ENCODE measurements at places on chromosomes 13 and 19.
A peak's percentile ranks its signal among the peaks of the same experiment; 100 is the strongest.

DNA sequence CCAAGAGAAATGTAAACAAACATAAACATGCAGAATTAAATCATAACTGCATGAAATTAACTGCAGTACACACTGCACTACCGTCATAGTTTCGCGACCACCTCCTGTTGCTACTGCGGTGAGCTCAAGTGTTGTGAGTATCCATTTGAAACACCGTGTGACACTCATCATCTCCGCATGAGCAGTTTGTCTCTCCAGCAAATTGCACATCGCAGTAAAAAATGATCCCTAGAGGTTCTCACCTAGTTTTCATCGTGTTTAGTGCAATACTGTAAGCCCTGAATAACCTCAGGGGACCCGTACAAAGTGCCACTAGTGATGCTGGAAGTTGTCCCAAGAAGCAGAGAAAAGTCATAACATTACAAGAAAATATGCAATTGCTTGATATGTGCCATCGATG is 147.7 kb downstream of the DPF1 start:
- DNase-seq, result no peak

DNA sequence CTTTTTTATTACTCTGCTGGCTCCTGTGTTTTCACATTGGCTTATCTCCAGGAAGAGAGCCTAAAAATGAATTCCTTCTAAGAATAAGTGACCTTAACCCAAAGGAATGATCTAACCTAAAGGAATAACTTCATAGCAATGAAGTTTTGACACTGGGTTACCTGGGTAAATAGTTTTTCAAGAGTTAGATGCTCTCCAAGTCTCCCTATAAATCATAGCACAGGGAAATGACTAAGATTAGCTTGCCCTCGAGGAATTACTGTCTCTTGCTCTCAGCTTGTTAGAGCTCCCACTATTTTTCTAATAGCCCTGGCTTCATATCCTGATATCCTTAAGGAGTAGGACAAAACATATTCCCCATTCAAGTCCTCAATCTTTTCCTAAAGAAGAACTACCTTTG is 66.3 kb downstream of the SPRY2 start:
- DNase-seq, result no peak

- DNase-seq, result no peak
These were observed 173.7 kb upstream of the TMTC4 start for GRCh38 chr13:100848304-100848703.

GRCh38 chr19:13623716-13624710 is 117.7 kb upstream of the CACNA1A start:
- DNase-seq, result no peak

DNA sequence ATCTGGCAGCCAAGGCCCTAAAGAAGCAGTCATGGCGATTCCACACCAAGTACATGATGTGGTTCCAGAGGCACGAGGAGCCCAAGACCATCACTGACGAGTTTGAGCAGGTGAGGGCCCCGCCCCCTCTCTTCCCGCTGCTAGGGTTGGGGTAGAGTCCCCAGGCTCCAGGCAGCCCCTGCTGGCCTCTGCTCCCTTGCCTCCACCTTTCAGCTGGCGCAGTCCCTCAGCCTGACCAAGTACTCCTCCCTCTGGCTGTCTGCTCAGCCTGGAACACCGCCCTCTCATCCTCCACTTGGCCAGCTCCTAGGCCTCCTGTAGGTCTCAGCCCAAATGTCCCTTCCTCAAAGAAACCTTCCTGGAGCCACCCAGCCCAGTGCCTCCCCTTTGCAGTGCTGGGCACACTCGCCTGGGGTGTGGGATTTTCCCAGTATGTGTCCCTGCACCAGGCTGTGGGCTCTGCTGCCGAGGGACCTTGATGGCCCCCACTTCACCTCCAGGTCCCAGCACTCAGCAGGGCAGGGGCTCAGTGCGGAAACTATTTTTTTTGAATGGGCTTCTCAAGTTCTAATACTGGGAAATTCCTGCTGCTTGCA is 5.7 kb downstream of the LENG1 start:
- DNase-seq, result no peak

- no peak for DNase-seq
These were observed 740 bp downstream of the ZNF555 start for GRCh38 chr19:2841855-2842574.

GRCh38 chr19:6610934-6611852 is 20.2 kb upstream of the CD70 start:
- DNase-seq, result no peak

DNA sequence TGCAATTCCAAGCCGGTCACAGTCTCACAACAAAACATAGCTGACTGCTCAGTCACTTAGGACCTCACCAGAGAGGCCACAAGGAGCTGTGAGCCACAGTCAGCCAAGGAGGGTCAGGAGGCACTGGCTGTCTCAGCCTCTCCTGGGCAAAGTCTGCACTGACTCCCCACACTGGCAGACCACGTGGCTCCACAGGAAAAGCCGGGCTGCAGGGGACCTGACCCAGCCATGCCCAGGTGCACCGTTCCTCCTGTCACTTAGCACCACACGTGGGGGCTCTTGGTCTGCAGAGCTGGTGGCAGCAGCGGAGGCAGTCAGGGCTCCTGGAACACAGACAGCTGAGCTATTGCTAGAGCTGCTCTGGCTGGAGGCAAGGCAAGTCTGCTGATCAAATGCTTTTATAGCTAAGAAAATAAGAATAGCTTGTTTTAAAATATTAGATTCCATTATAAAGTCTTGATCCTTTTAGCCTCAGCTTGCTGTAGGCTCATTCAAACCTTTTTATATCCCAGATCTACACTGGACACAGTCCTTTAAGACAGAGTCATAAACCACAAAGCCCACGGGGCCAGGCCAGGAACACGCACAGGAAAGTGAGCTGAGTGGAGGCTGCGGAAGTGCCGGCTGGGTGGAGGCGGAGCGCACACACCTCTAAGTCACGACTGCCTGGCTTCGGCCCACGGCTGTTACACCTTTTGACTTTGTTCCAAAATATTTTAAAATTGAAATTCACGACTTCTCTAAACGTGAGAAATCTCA is 744.1 kb downstream of the UQCRFS1 start:
- peak; percentile 9 for DNase-seq

- DNase-seq, result no peak
These were observed 2.4 kb upstream of the RGL3 start for GRCh38 chr19:11421371-11422098.

- no peak for DNase-seq
These were observed 334.0 kb downstream of the TBC1D4 start for GRCh38 chr13:75147946-75148345.

GRCh38 chr19:50419580-50420035 is 870 bp downstream of the SPIB start:
- DNase-seq, result no peak

- peak; percentile 78 for DNase-seq
These were observed 764 bp downstream of the MIR17HG start for GRCh38 chr13:91347996-91348905.

GRCh38 chr19:38654628-38655055 is 7.2 kb downstream of the ACTN4 start:
- no peak for DNase-seq

GRCh38 chr19:10419200-10419645 is 1.1 kb upstream of the PDE4A start:
- DNase-seq, result no peak

- no peak for DNase-seq
These were observed 29.7 kb downstream of the NAXD start for GRCh38 chr13:110644892-110645521.

DNA sequence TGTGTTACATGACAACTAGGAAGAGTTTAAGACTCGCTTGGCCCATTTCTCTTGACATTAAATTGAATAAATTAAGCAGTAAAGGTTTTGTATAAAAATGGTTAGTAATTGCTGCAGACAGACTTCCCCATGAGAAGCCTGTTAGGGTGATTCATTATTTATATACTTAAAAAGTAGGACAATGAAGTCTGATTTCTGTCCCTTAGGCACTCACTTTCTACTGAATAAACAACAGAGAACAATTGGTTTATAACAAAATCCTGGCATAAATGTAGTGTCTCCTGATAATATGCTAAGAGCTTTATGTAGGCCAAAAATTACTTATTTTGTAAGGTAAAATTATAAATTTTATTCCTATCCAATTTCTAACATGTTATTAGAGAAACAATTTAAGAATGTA is 2138.5 kb upstream of the PCDH20 start:
- DNase-seq, result no peak

GRCh38 chr13:82647540-82647939 is 1234.7 kb downstream of the SLITRK1 start:
- no peak for DNase-seq

- DNase-seq, result no peak
These were observed 15.6 kb downstream of the LSM4 start for GRCh38 chr19:18307271-18307681.

- no peak for DNase-seq
These were observed 358.9 kb downstream of the ITGBL1 start for GRCh38 chr13:101811284-101811839.

DNA sequence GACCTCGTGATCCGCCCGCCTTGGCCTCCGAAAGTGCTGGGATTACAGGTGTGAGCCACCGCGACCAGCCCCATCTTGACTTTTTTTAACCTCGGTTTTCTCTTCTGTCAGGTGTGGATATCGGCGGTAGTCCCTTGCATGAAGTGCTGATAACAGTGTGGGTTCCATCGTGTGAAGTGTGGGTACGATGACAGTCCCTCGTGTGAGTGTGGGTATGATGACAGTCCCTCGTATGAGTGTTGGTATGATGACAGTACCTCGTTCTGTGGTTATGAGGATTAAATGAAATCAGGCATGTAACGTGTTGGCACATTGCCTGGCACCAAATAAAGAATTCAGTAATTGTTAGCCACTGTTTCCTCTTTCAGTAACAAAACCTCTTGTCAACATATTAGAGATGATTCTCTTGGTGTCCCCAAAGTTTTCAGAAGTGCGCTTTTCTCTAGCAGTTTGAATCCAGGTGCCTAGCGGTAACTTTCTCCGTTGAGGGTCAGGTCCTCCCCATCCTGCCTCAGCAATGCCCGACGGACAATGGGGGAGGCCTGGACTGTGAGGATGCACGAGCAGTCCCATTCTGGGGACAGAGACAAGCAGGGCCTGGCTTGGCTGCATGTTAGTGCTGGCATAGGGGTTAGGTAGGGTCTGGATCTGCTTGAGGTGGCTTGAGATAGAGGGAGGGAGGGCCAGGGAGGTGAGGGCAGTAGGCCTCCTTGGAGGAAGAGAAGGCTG is 15.3 kb downstream of the GATAD2A start:
- DNase-seq, result peak; percentile 39

DNA sequence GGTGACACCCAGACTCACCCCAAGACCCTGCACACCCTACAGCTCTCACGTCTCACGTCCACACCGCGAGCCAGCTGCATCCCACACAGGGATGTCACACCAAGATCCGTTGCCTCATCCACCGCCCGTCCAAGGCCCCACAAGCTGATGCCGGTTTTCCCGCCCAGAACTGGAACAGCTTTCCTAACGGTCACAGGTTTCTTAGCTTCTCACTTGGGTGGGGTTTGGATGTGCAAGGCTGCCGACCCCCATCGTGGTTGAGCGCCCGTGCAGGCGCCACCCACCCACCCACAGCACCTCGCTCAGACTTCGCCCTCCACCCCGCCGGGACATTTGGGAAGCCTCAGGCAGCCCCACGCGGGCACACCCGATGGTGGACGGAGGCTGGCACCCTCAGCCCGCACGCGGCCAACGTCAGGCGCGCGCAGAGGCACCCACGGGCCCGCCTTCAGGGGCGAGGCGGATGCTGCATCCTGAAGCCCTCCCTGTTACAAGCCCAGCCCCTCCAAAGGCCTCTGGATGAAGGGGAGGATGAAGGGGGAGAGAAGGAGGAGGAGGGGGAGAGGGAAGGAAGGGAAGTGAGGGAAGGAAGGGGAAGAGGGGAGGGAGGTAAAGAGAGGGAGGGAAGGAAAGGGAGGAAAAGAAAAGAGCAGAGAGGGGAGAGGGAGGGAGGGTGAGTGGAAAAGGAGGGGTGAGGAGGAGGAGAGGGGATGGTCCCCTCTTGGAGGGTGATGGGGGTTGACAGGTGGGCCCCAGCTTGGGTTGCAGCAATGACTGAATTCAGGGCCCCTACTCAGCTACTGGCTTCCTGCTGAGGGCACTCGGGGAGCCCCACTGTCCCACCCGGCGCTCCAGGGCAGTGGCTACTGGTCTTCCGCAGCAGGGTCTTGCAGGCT is 12.8 kb downstream of the ONECUT3 start:
- no peak for DNase-seq

GRCh38 chr19:2325281-2326046 is 2.9 kb downstream of the LSM7 start:
- no peak for DNase-seq

DNA sequence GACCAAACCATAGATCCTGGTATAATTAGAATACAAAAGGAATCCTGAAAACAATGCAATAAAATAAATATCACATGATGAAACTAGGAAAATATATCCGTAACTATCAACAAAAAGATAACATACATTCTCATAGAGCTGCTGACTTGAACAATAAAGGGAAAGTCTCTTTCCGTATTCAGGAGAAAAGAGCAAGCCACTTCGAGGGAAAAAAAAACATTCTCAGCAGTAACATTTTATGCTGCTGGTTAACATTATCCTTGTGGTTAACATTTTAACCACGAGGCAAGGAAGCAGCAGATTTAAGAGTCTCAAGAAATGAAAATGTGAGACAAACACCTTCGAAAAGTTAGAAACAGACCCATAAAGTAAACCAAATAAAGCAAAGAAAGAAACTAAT is 25.8 kb downstream of the NALCN start:
- DNase-seq, result no peak

DNA sequence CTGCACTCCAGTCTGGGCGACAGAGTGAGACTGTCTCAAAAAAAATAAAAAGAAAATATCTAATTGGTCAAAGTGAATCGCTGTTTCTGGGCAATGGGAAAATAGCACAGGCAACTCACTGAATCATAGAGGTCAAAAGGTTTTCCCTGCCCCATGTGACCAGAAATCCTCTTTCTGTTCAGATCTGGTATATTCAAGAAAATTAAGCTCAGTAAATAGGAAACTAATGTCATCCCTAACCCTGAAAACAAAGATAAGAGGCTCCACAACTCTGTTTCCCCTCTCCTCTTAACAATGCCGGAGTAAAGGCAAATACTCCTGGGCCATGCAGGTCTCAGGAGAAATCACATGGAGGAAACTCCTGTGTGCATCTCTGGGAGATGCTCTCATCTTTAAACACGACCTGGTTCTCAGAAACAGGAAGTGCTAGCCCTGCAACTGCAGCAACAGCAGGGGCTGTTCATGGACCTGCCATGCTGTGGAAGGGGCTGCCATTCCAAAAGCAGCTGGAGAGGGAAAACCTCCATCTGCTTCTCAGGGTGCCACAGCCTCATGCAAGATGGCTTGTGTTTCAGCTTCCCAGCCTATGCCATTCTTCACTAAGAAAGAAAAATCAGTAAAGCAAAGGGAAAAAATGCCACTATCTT is 47.5 kb upstream of the SLC7A9 start:
- no peak for DNase-seq

- DNase-seq, result no peak
These were observed 38.4 kb downstream of the ZDHHC20 start for GRCh38 chr13:21420706-21421105.

- no peak for DNase-seq
These were observed at the start of gene DZIP1 for GRCh38 chr13:95644601-95645052. Gene DZIP1, minus strand, starts transcription at chr13:95644706. Its CDS starts 2,677 bp downstream, at chr13:95642029.

GRCh38 chr13:110506859-110507566 is 54.5 kb downstream of the RAB20 start:
- no peak for DNase-seq

GRCh38 chr19:13154911-13155471 is 4.8 kb downstream of the IER2 start:
- DNase-seq, result peak; percentile 68
